Right cardiac atrium (tissue), 5 donors: ENCODE measurements at places on chromosomes 13 and 19.

- no peak for DNase-seq
These were observed 474 bp upstream of the IFT88 start for GRCh38 chr13:20566468-20566897.

DNA sequence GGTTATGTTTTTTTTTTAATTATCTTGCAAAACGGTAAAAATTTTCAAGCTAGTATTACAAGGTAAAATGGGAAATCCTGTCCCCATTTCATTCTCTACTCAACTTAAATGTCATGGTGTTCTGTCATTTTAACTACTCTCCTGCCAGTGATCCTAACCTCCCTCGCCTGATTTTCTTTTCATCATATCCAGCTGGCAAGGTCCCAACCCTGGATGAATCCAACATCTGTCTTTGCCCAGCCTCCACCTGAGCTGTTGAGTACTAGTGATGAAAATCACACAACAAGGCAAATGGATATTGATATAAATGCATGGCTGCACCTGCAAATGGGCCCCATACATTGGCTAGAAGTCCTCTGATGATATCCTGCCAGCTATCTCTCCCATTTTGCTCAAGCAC is 6.9 kb upstream of the CDK8 start:
- DNase-seq, result no peak

- no peak for DNase-seq
These were observed 406 bp upstream of the DNMT1 start for GRCh38 chr19:10195199-10195519.

GRCh38 chr13:30972888-30973377 is 40.5 kb downstream of the TEX26 start:
- no peak for DNase-seq

GRCh38 chr13:98324105-98324504 is 147.0 kb upstream of the RNF113B start:
- no peak for DNase-seq

DNA sequence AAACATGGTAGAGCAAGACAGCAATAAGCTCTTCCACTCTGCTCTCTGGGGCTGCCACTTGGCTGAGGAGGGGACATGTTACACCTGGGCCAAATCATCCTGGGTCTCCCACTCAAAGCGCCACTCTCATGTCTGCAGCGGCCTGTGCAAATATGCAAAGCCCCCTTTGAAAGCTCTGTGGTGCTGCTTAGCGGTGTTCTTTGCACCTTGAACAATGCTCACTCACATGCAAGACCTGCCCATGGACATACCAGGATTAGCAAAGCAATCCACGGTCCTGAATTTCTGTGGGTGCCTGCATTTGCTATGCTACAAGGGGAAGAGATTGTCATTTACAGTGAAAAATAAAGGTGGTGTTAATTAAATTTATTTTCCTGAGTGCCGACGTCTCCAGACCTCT is 48.6 kb downstream of the MRPL57 start:
- no peak for DNase-seq
